CD4-positive, CD25-positive, alpha-beta regulatory T cell (primary cell): ENCODE measurements at places on chromosomes 5 and 9.

- no peak for DNase-seq
Observed at GRCh38 chr5:128470663-128471062, 67.4 kb downstream of the FBN2 start.

DNA sequence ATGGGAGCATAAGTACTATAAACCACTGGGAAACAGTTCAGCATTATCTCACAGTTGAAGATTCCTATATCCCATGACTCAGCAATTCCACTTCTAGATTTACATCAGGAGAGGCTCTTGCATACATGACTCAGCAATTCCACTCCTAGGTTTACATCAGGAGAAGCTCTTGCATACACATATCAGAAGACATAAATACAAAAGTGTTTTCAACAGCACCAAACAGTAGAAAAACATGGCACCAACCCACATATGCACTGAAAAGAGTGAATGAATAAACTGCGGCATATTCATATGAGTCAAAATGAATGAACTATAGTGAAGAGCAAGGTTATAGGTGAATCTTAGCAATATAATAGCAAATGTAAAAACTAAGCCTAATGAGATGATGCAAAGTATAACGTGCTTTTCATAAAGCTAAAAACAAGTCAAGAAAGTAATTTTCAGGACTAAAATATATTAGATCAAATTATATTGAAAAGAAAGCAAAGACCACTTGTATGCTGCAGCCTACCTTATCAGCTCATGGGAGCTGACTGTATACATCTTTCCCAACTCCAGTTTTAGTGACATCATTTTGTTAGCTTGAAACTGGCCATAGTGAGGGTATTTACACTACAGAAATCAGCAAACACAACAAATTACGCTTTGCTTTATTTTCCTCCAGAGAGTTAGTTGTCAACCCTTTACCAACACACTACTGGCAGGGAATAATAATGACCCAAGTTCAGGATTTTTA is 95.8 kb downstream of the ANKRD18B start:
- no peak for DNase-seq

GRCh38 chr5:180613814-180614188 is 22.5 kb upstream of the SCGB3A1 start:
- DNase-seq = no peak

DNA sequence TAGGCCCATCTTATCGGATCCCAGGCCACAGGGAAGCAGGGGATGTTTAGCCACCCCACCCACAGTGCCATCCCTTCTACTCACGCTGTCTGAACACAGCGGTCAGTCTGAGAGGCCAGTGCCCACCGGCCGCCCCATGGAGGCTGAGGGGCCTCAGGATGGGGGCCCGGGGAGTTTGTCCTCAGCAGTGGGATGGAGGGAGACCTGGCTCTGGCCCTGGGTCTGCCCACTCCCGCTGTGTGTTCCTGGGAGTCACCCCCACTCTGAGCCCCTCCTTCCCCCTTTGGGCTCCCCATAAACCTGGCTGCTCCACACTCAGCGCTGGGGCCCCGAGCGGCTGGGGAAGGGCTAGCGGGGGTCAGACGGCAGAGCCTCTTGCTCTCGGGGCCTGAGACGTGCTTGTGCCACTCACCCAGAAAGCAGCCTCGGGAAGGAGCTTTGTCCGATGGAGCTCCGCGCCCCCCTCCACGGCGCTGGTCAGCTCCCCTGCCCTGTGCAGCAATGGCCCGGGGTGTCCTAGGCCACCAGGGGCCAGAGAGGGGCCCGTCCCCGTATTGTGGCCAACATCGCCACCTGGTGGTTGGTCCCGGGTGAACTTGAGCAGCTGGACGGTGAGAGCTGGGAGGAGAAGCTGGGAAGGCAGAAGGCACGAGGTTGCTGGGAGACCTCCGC is 10.9 kb upstream of the LAMC3 start:
- no peak for DNase-seq

GRCh38 chr9:129726322-129727160 is 26.3 kb downstream of the PTGES start:
- DNase-seq = peak; percentile 17

GRCh38 chr9:28518439-28518838 is 945.2 kb upstream of the C9orf72 start:
- no peak for DNase-seq

DNA sequence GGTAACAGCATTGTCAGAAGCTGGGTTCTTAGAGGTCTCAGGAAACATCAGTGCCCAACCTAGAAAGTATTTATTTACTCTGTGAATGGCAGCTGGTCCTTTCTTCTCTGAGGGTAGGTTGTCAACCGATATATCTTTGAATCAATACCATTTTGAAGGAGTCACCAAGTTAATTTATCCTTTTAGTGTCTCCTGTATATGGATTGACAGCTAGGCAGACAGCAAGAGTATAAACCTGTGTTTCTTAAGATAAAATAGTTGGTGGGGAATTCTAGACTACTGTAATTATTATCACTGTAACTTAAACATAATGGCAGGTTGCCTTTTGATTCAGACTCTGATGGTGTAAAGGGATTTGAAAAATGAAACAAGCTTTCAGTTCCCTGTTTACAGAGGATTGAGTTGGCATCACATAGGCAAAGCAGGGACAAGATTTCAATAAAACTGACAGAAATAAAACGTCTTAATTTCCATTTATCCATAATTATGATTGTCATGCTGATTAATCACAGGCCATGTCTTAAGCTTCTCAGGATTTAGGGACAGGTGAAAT is 190.8 kb upstream of the HAPLN1 start:
- DNase-seq = no peak
